Activated naive CD4-positive, alpha-beta T cell treated with anti-CD3 and anti-CD28 coated beads for 36 hours (primary cell): ENCODE measurements at places on chromosomes 12 and 14. TPM values are rescaled to one million over a fixed set of nuclear protein-coding genes. Genes with fewer than 3 reads are reported as not detected.

GRCh38 chr12:57444744-57445143 lies 10.2 kb downstream of the INHBC start:
- no peak for DNase-seq

DNA sequence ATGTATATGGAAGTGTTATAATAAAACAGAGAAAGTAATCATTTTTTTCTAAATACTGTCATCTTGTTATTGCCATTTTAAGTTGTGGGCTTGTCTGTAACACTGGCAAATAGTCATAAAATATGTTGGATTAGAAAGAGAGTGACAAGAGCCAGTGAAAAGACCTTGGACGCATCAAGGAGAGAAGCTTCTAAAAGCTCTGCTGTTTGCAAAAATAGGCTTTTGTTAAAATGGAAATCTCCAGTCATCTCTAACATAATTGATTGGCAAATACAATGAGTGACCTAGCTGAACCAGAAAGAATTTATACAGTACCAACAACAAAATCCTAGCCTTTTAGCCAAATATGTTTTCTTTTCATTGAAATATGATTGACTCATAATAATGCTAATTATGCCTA lies 245.8 kb upstream of the RMST start:
- no peak for DNase-seq

The TRPV4 gene
- not detected for total RNA-seq

- DNase-seq: peak; percentile 27
Observed at GRCh38 chr14:75711796-75712211, 50.8 kb downstream of the TTLL5 start.

- DNase-seq: no peak
Observed at GRCh38 chr14:48665077-48665784, 920.9 kb downstream of the RPS29 start.

GRCh38 chr14:92754966-92755365 lies 6.5 kb upstream of the LGMN start:
- no peak for DNase-seq
